Kidney capillary endothelial cell (primary cell): ENCODE measurements at places on chromosomes 3 and 15.

DNA sequence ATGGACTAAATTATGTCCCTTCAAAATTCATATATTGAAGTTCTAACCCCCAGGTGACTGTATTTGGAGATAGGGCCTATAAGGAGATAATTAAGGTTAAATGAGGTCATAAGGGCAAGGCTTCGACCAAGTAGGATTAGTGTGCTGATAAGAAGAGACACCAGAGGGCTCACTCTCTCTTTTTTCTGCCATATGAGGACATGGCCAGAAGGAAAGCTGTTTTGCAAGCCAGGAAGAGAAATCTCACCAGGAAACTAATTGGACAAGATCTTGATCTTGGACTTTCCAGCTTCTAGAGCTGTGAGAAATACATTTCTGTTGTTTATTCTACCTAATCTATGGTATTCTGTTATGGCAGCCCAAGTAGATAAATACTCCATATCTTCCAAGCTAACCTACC is 503.6 kb upstream of the NAALADL2 start:
- no peak for DNase-seq

GRCh38 chr3:112751564-112752512 is 94.8 kb downstream of the CD200R1L start:
- no peak for DNase-seq

DNA sequence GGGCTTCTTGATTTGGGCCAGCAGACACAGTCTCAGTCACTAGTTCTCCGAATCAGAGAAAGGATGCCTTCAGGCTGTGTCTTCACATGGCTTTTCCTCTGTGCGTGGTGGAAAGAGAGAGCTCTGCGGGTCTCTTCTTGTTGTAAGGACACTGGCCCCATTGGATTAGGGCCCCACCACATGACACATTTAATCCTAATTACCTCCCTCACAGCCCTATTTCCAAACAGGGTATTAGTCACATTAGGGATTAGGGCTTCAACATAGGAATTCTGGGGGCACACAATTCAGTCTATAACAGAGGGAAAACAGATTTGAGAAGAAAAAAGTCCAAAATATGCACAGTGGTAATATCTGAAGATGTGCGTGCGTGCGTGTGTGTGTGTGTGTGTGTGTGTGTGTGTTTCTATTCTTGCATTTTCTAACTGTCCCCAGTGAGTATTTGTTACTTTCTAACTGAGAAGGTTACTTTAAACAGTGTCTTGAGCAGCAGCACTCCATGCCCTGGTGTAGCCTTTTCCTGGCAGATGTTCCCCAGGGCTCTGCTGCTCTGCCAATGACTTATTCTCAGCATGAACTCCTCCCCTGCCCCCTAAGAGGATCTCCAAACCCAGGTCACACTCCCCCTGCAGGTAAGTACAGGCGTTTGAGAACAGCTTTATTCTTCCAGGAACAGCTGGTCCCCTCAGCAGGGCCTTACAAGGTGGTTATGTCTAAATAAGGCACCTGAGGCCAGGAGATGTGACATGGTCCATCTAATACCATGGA is 72.9 kb downstream of the RPL39L start:
- DNase-seq = no peak

DNA sequence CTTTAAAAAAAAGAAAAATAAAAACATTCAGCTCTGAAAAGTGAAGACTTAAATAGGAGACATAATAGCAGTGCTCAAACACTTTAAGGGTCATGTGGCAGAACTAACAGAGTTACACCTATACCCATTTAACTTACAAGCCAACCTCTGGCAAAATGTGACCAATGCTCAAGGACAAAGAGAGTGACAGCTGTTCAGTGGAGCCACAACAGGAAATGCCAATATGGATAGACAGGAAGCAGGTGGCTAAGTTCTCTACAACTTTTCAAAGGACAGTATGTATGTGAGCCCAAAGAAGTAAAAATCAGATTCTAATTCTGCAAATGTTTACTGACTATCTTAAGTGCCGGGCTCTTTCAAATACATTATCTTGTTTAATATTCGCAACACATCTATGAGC is 3.4 kb downstream of the TMCC1 start:
- DNase-seq = peak; percentile 90

DNA sequence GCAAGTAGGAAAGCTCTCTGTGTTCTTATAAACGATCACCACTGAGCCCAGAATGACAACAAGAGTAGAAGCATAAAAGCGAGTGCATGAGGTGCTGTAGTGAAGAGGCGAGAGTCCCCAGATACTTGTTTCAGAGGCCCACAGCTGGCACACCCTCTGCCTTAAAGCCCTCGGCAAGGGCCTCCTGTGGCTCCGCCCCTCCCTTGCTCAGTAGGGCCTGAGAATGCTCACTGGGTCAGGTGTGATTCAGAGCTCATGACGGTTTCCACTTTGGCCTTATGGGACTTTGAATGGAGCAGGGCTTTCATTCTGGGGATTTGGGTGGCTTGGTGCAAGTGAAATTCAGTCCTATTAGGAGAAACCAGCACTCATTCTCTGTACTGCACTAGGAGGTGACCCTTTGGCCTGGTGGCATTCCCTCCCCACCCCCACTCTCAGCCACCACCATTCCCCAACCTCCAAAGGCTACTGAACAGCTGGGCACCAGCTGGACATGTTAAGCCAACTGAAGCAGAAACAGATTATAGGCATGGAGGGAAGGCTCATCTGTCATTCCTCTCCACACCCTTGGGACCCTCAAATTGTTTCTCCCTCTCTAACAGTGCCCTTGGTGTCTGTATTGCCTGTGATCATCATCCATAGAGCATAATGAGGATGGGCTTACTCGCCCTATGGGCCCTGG is 109.6 kb upstream of the CTDSPL start:
- DNase-seq = no peak

GRCh38 chr15:63915873-63916771 is 82.4 kb upstream of the HERC1 start:
- no peak for DNase-seq

GRCh38 chr3:37223576-37223975 is 49.2 kb upstream of the LRRFIP2 start:
- no peak for DNase-seq

- DNase-seq = peak; percentile 15
Observed at GRCh38 chr15:29268706-29269484, 727 bp downstream of the NSMCE3 start.

DNA sequence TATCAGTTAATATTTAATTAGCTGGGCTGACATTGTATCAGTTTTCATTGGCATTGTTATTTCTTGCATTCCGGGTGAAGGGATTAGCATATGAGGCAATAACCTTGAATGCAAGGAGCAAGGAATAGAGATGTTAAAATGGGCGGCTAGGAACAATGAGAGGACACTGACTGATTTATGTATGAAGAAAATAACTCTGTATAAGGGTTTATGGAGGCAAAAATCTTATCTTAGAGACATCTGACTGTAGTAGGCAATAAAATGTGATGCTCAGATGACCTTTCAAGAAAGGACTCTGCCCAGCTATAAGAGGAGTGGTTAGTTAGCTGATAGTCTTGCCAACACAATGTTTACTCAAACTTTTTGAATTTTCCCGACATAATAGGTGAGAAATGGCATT is 158.3 kb downstream of the EFHB start:
- DNase-seq = no peak

GRCh38 chr3:73098873-73099272 is 37.4 kb downstream of the EBLN2 start:
- DNase-seq = no peak

- DNase-seq = peak; percentile 66
Observed at GRCh38 chr3:133574260-133574881, 885 bp downstream of the CDV3 start.

- DNase-seq = no peak
Observed at GRCh38 chr3:25713341-25713985, 48.8 kb upstream of the TOP2B start.

DNA sequence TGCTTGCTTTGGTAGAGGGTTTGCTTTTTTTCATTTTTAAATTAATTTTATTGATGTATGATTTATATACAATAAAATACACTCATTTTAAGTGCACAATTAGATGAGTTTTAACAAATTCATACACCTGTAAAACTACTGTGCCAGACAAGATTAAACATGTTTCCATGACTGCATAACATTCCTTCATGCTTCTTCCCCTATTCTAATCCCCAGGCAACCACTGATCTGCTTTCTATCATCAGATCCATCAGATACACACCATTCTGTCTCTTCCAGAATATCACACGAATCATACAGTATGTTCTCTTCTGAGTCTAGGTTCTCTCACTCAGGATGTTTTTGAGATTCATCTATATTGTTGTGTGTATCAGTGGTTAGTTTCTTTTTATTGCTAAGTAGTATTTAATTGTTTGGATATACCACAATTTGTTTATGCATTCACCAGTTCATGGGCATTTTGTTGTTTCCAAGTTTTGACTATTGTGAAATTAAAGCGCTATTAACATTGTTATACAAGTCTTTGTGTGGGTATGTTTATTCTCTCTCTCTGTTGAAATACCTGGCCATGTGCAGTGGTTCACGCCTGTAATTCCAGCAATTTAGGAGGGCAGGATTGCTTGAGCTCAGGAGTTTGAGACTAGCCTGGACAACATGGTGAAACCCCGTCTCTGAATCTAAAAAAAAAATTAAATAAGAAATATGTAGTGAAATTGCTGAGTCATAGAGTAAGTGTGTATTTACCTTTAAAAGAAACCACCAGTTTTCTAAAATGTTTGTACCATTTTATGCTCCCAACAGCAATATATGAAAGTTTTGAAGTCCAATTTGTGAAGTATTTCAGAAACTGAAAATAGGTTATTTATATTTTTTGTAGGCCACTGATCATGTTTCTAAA is 7.0 kb upstream of the TFG start:
- no peak for DNase-seq

GRCh38 chr15:95864467-95864886 is 466.0 kb upstream of the NR2F2 start:
- no peak for DNase-seq

DNA sequence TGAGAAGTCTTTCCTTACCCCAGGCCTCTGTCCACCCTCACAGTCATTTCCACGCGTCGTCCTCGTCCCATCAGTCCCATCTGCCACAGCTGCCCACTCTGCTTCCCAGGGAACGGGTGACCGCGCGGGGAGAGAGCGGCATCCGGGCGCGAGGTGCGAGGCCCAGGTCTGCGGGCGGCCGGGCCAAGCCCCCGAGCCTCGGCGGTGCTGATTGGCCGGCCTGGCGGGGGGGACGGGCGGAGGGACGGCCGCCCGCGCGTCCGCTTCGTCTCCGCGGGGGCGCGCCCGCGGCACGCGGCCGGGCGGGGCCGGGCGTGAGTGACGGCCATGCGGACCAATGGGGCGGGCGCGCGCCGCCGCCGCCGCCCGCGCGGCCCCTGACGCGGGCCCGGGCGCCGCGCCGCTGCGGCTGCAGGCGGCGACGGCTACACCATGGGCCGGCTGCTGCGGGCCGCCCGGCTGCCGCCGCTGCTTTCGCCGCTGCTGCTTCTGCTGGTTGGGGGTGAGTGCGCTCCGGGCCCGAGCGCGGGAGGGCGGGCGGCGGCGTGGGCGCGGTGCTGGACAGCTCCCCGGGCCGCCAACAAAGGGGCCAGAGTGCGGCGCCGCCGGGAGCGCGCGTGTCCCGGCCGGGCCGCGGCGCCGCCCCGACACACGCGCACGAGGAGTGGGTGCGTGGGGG is at the start of gene PODXL2:
Gene PODXL2, plus strand, starts transcription at position 398 of the 679 bp plus-strand sequence. Its CDS starts 35 bp downstream, at position 433.
- peak; percentile 32 for DNase-seq

DNA sequence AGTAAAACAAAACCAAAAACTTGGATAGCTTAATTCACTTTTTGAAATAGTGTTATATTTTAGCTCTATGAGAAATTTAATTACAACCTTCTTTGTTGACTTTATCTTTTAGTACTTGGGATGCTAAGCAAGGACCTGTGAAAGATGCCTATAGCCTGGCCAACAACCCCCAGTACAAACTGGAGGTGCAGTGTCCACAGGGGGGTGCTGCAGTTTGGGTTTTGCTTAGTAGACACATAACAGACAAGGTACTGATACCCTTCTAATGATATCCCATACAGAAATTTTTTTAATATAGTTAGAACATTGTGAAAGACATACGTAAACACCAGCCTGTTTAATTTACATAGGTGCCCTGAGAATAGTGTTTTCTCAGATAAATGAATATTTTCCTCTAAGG is 35.3 kb downstream of the CAPN7 start:
- DNase-seq = no peak

- DNase-seq = no peak
Observed at GRCh38 chr3:162721736-162722135, 1225.1 kb downstream of the OTOL1 start.

- DNase-seq = no peak
Observed at GRCh38 chr3:181711325-181712135, at the start of gene SOX2. TSS of gene SOX2 (plus strand) at chr3:181711925. CDS start at chr3:181712361, 436 bp downstream.

DNA sequence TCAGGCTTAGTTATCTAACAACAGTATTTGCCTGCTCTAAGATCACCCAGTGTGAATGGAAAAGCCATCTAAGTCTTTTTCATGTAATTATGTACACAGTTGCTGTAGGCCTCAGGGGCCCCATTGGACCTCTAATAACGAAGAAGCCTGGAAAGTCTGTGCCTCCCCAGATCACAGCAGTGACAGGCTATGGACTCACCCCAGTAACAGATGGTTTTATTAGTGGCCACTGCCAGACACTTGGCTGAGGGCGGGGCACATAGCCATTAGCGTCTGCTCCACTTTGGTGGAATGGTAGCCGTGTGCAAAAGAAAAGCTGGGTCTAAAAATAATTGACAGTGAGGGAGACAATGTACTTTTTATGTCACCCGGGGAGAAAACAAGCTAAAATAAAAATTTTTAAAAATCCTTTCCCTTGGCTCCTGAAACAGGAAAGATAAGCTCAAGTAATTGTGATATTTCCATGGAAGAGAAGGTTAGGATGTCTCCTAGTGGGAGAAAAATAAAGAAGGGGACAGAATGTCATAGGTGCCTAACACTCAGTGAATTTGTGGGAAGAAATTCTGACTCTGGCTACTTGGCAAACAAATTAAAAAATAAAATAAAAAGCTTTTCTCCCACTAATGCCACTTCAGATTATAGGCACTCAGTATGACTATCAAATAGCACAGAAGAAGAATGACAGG is 44.3 kb upstream of the ZNF385D start:
- no peak for DNase-seq

DNA sequence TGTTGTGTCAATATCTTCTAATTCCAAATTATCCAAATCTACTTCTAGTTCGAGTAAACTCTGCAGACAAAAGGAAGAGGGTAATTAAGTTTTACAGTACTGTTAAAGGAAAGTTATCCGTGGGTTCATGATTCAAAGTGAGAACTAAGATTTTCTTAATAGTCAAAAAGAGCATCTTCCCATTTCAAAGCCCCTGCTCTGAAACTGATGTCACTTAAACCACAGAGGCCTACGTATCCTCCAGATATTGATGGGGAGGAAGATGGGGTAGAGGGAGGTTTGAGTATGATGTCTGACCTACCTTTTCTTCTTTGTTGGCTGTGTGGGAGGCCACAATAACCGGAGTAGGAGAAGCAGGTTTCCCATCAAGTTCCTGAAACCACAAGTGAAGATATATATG is 14.1 kb downstream of the MRPS22 start:
- no peak for DNase-seq
